Right ventricle myocardium inferior (tissue), 1 donor: ENCODE measurements at places on chromosomes 3 and 15. TPM values are rescaled to one million over a fixed set of nuclear protein-coding genes. Genes with fewer than 3 reads are reported as not detected.

The NME9 gene
- not detected for total RNA-seq

The CCDC39 gene
- not detected for total RNA-seq

The CLEC3B gene
- total RNA-seq: 70.8 TPM

The CCR8 gene
- total RNA-seq: not detected

The BFSP2 gene
- not detected for total RNA-seq

The CYP1A1 gene
- total RNA-seq: 0.32 TPM

The PARL gene
- 56.5 TPM for total RNA-seq

The PIF1 gene
- 0.73 TPM for total RNA-seq

The UBAP1L gene
- 1.5 TPM for total RNA-seq

The NEK11 gene
- 1.3 TPM for total RNA-seq

The RMDN3 gene
- total RNA-seq: 19.1 TPM

The C15orf62 gene
- 0.24 TPM for total RNA-seq

The CACNA1D gene
- 1.1 TPM for total RNA-seq

The CD80 gene
- total RNA-seq: not detected

The ATP2B2 gene
- 0.14 TPM for total RNA-seq

The KLHL40 gene
- not detected for total RNA-seq

The STRIT1 gene
- total RNA-seq: 0.84 TPM

The SLC9C1 gene
- total RNA-seq: 0.95 TPM

The IMPG2 gene
- 0.14 TPM for total RNA-seq

The CMTM8 gene
- 6.3 TPM for total RNA-seq

The LINS1 gene
- total RNA-seq: 7.0 TPM

The CAPN3 gene
- 3.4 TPM for total RNA-seq

The CEMIP gene
- 0.14 TPM for total RNA-seq

The FAM43A gene
- total RNA-seq: 15.7 TPM

The IQCH gene
- total RNA-seq: 0.51 TPM

The PDCD10 gene
- total RNA-seq: 31.2 TPM

The FSIP1 gene
- total RNA-seq: 0.73 TPM

The NRROS gene
- 3.1 TPM for total RNA-seq

The PTX3 gene
- 0.16 TPM for total RNA-seq

The DPPA4 gene
- total RNA-seq: not detected

The C2CD4A gene
- total RNA-seq: not detected

The ADIPOQ gene
- 19.3 TPM for total RNA-seq

The DNAH12 gene
- not detected for total RNA-seq

The LRRC31 gene
- not detected for total RNA-seq

The GOLGA8G gene
- total RNA-seq: not detected

The MOBP gene
- total RNA-seq: not detected

The CDC25A gene
- total RNA-seq: 1.1 TPM

The ANKDD1A gene
- total RNA-seq: 1.1 TPM

The MKRN2OS gene
- not detected for total RNA-seq

The ATXN7 gene
- 9.3 TPM for total RNA-seq

The B3GALNT1 gene
- total RNA-seq: 51.8 TPM

The PLS1 gene
- total RNA-seq: 2.5 TPM

The POPDC2 gene
- 605 TPM for total RNA-seq

The ST3GAL6 gene
- total RNA-seq: 27.1 TPM

The DISP2 gene
- total RNA-seq: 3.9 TPM

The MEGF11 gene
- not detected for total RNA-seq

The TIGIT gene
- not detected for total RNA-seq

The CHAC1 gene
- total RNA-seq: 0.81 TPM
